Fibroblast of lung (primary cell): ENCODE measurements at places on chromosomes 3 and 15. TPM values are rescaled to one million over a fixed set of nuclear protein-coding genes. Genes with fewer than 3 reads are reported as not detected.
A peak's percentile ranks its signal among the peaks of the same experiment; 100 is the strongest.

- no peak for DNase-seq
These were observed 2.5 kb upstream of the TBC1D21 start for GRCh38 chr15:73870700-73871408.

- peak; percentile 70 for DNase-seq
These were observed 280.6 kb downstream of the ROBO2 start for GRCh38 chr3:77320514-77320913.

DNA sequence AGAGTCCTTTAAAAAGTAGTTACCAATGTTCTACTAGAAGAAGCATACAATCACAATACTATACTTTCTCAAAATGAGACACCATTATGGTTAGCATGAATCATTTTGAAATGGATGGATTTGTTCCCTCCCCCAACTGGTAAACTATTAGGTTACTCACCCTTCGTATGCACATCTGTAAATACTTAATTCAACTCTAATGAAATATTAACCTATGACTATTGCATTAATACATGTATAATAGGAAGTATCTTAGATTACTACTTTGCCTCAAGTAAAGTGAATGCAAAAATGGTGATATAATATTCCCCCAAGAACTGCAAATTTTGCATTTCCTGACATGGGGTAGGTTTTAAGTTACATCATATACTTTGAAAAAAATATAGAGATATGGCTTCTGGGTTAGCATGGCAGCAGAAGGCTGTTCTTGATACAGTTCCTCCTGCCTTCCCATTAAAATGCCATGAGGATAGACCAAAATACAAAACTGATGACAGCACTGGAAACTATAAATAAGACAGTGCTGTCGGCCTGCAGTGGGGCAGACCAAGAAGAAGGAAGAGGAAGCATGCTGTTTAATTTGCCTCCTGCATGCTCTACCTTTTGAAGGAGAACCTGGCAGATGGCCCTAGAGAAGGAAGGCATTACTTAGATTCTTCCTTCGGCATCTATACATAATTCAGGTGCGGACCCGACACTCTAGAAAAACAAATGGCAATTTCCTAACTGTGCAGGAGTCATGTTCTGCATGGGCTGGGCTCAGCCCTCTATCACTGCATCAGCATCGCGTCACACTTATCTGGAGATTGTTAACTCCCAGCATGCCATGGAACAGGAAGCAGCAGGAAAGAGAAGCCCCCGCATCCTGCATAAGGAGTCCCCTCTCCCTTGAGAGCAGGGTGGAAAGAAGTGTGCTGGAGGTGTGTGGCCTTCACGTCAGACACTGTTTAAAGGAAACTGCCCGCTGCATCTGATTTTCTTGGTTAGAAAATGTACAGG, 41.8 kb upstream of the NEO1 start:
- no peak for DNase-seq

- DNase-seq: no peak
These were observed 225.7 kb downstream of the GABRG3 start for GRCh38 chr15:27196691-27197090.

GRCh38 chr3:176755977-176756376, 441.3 kb downstream of the TBL1XR1 start:
- no peak for DNase-seq

GRCh38 chr15:90171623-90172022, 29.5 kb upstream of the SEMA4B start:
- DNase-seq: no peak

Gene CKMT1B
- 0.03 TPM in 1 of 2 replicates, not detected in the other for polyA plus RNA-seq
